ENCODE measurements at places on chromosomes 1 and 21.
A peak's percentile ranks its signal among the peaks of the same experiment; 100 is the strongest.

DNA sequence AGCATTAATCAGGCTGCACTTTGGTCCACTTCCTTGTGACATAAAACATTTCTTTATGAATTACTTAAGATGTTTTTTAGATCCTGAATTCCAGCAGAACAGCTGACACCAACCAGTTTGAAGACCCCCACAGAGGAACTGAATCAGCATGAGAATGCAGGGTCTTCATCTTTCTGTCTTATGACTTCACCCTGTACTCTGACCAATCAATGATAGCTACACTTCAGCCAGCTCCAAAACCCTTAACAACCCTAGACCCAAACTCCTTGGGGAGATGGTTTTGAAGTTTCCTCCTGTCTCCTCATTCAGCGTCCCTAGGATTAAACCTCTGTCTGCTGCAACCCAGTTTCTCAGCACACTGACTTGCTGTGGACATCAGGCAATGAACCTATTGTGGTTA is 175.0 kb downstream of the CTH start:
- DNase-seq: no peak

- peak; percentile 13 for DNase-seq
Measured at GRCh38 chr1:208475951-208476845, 232.0 kb upstream of the PLXNA2 start.

GRCh38 chr21:17578162-17578561 is 34.5 kb downstream of the BTG3 start:
- peak; percentile 79 for DNase-seq

DNA sequence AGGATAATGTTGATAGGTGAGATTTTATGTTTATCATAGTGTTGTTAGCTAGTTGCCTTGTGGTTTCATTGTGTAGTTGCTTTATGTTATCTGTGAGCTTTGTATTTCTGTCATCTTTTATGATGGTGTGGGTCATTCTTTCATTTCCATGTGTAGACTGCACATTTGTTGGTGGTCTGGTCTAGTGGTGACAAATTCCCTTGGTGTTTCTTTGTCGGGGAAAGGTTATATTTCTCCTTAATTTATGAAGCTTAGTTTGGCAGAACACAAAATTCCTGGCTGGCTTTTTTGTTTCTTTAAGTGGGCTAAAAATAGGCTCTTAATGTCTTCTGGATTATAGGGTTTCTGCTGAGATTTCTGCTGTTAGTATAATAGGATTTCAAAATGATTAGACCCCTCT is 347.2 kb upstream of the ADAMTS5 start:
- DNase-seq: no peak

DNA sequence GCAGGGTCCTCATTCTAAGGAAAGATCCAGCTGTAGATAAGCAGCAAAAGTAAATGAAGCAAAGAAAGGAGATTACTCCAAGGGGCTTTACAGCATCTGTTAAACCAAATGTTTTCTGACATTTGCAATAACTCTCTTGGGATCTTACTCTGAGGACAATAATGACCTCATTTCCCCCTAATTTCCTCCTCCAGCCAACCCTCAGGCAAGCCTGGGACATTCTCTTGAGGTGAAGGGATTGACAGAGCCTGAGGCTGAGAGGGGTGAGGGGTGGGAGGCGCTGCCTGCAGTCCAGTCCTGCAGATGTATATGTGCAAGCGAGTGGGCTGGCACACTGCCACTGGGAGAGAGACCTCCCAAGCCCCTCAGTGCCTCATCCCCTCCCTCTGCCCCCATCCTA is 40.5 kb upstream of the NEK2 start:
- DNase-seq: peak; percentile 72

DNA sequence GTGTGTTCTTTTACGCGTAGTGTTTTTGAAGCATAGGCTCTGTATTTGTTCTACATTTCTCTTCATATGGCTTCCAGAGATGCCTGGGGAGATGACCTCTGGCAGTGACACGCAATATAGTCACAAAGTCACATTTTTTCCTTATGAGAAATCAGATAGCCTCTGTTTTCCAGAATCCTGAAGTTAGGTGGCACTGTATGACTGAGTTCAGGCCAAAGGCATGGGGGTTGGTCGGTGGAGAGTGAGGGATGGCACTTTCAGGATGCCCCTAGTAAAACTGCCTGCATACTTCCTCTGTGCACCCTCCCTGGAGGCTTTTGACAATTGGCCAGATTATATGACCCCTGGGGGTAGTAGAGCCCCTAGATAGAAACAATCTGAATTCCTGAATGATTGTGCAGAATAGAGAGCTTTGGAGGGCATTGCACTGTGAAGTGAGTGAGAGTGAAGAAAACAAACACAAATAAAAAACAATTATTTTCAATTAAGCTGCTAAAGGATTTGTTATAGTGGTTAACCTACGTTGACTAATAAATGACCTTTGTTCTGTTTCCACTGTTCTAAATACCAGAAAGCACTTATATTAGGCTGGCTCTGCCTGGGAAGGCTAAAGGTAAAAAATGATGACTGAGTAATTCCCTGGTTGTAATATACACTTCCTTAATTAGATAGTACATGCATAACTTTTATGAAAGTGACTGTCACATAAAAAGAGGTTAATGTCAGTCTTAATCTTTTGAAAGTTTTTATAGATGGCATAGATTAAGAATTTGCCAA is 1660.8 kb downstream of the PLA2G4A start:
- peak; percentile 43 for DNase-seq

All from NCI-H69 (cell line).